ENCODE measurements at places on chromosomes 3 and 15.

DNA sequence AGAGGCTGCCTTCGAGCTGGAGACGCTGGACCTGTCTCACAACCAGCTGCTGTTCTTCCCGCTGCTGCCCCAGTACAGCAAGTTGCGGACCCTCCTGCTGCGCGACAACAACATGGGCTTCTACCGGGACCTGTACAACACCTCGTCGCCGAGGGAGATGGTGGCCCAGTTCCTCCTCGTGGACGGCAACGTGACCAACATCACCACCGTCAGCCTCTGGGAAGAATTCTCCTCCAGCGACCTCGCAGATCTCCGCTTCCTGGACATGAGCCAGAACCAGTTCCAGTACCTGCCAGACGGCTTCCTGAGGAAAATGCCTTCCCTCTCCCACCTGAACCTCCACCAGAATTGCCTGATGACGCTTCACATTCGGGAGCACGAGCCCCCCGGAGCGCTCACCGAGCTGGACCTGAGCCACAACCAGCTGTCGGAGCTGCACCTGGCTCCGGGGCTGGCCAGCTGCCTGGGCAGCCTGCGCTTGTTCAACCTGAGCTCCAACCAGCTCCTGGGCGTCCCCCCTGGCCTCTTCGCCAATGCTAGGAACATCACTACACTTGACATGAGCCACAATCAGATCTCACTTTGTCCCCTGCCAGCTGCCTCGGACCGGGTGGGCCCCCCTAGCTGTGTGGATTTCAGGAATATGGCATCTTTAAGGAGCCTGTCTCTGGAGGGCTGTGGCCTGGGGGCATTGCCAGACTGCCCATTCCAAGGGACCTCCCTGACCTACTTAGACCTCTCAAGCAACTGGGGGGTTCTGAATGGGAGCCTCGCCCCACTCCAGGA is 21.1 kb downstream of the NRROS start:
- no peak for DNase-seq

DNA sequence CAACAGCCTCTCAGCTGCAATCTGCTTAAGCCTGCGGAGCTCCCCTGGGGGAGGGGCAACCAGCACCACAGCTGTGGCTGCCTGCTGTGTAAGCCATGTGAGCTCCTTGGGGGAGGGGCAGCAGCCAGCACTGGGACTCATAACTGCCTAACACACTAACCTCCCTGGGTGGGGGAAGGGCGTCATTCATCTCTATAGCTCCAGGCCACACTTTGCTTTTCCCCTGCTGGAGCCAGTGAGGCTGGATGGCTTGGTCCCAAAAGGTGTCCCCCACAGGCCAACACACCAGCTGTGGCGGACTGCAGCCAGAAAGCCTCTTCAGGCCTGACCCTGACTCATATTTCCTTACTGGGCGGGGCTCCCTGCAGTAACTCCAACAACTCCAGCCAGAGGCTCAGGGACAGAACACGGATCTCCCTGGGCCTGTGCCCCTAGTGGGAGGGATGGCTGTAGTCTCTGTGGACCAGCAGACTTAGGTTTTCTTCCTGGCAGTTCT is 129.8 kb downstream of the PPM1L start:
- no peak for DNase-seq

DNA sequence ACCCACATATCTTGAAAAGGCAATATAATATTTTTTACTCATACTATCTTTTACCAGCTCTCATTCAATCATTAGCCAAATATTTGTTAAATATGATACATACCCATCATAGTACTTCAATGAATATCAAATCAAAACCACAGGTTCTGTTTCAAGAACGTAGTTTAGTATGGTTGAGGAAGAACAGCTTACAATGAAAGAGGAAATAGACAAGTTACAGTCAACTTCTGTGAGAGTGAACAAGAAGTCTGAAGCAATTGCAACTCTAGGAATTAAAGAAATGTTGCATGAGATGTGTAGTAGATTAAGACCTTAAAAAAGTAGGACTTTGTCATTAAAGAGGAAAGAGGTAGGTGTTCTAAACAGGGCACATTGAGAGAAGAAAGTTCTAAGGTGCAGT is 9.3 kb downstream of the BCHE start:
- DNase-seq: no peak

- DNase-seq: no peak
Measured at GRCh38 chr15:81189583-81190283, 6.9 kb upstream of the IL16 start.

DNA sequence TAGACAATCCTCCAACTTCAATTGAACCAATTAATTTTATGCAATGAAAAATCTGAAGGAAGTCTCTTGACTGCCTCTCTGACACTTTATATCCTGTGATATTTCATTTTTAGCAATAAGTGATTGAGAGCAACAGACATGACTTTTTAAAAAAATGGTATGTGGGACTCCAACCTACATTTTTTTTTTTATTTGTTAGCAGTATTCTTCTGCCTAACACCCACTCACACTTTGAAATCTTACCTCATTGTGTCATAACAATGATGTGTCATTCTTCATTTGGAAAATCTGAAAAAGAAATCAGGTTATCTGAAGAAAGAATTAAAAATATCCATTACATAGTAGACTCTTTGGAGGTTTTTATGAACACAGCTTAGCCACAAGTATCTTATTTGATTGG is 541.3 kb upstream of the KCNMB2 start:
- no peak for DNase-seq

DNA sequence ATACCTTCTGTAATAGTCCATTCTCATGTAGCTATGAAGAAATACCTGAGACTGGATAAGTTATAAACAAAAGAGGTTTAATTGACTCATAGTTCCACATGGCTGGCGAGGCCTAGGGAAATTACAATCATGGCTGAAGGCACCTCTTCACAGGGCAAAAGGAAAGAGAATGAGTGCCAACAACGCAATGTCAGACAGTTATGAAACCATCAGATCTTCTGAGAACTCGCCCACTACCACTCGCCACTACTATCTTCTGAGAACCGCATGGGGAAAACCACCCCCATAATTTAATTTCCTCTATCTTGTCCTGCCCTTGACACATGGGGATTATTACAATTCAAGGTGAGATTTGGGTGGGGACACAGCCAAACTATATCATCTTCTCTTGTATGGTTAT is 406.8 kb upstream of the CBLB start:
- DNase-seq: no peak

DNA sequence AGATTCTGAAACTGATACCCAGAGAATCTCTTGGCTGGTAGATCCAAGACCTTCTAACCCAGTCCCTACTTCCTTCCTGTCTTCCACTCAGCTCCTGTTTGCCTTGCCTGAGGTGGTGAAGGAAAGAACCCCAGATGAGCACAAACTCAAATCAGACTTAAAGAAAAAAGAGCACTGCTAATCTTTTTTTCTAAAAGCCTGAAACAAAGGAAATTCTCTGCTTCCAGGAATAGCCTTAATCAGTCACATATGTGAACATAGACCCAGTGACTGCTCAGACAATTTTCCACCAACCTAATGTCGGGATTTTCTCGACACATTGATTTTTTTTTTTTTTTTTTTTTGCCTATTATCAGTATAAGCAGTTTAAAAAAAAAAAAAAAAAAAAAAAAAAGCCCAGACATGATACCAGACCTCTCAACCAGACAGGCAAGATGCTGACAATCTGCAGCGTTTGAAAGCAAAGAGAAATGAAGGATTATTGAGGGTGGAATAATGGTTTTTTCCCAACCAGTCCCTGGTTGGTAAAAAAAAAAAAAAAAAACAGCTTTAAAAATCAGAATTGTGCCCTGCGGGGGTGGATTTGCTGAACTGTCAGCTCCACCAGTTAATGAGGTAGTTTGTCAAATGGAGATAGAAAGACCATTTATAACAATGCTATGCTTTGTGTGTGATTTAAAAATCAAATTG is 256.8 kb upstream of the RARB start:
- no peak for DNase-seq

DNA sequence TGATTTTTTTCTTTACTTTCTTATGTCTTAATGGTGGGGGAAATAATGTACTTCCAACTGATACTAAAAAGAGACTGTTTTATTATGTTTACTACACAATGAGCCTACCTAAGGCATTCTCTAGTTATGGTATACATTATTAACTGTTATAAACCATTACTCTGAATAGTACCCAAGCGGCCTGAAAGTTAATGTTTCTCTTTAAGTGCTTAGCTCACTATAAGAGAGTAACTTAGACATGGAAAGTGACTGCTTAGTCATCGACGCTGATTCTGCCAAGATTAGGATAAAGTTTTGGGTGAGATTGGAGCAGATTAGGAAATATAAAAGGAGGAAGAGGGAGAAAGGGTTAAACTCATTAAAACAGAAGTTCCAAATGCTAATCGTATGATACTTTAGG is 365.0 kb downstream of the NLGN1 start:
- no peak for DNase-seq

DNA sequence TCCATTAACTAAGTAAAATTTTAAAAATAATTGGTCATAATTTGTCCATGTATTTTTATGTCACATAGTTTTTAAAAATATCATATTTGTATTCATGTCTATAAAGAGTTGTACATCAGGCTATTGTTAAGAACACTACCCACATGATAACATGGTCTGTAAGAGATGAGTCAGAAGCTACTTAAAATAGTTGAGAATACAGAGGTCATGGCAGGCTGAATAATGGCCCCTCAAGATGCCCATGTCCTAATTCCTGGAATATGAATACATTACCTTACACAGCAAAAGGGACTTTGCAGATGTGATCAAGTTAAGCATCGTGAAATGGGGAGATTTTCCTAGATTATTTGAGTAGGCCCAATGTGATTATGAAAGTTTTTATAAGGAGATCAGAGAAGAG is 782.9 kb upstream of the GOLIM4 start:
- DNase-seq: no peak

DNA sequence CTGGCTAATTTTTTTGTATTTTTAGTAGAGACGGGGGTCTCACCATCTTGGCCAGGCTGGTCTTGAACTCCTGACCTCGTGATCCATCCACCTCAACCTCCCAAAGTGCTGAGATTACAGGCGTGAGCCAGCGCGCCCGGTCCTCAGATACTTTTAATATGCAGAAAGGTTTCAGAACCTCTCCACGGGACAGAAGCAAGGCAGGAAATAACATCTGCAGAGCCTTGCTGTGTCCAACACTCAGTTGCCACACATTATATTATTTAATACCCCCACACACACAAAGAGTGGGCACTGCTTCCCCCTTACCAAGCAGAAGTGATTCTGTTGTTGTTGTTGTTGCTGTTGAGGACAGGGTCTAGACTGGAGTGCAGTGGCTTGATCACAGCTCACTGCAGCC is 28.0 kb downstream of the OSBPL10 start:
- DNase-seq: no peak

DNA sequence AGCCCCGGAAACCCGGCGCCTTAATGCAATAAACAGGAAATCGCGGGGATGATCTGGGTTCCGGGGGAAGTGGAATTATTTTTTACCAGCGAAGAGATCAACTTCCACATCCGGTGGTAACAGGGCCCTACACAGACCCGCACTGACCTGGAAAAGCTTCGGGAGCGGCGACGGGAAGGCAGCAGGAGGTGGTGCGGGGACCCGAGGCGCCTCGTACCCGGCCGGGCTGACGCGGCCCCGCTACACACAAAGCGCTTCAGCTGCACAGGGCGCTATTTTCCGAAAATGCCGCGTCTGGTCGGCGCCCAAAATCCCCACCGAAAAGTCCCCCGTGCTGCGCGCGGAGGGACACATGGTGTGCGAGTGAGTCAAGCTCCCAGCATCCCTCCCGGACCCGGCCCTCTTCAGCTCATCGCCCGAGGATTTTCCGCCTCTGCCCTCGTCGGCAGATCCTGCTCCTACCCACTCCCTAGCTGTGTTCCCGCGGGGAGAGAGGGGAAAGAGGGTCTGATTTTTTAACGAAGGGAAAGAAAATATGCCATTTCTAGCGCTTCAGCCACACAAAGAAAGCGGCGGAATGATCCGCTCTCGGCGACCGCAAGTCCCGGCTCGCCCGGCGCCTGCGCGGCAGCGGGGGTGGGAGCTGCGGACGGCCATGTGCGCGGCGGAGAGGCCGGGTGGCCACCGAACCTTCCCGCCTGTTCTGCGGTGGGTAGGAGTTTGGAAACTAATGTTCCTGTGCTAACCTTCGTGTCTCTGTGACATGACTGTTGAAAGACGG is at the start of gene GABPB1:
TSS of gene GABPB1 (minus strand) at position 361 of the 781 bp plus-strand sequence. CDS start 45,400 bp downstream, outside the sequence.
- DNase-seq: peak; percentile 80

DNA sequence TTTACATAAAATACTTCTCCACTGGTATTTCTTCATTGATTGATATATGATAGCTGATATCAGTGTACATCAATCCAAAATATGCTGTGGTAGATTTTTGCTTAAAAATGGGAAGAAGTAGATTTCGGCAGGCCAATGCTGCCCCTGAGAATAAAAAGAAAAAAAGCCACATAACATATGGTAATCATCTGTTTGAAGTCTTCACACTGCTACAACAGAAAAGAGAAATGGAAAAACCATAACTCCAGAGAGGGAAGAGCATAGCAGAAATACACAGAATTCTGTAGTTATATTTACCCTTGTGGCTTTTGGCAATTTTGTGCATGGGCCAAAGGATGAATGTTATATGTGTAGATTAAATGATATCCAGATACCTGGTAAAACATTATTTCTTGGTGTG is 143.1 kb upstream of the KCNMB2 start:
- no peak for DNase-seq

Measured in T-helper 17 cell (primary cell).